ENCODE measurements at places on chromosomes 12 and 14. TPM values are rescaled to one million over a fixed set of nuclear protein-coding genes. Genes with fewer than 3 reads are reported as not detected.

Gene SPX
- 2.1 TPM for total RNA-seq

Gene FRMD6
- total RNA-seq: 110 TPM

Gene TSPAN19
- total RNA-seq: not detected

Gene CLEC7A
- not detected for total RNA-seq

Gene TMPRSS12
- total RNA-seq: not detected

Gene RD3L
- not detected for total RNA-seq

Gene TMTC2
- 2.1 TPM for total RNA-seq

Gene GYS2
- total RNA-seq: not detected

Gene TMEM119
- not detected for total RNA-seq

Gene SAMD15
- total RNA-seq: 0.40 TPM

Gene LHX5
- not detected for total RNA-seq

Gene EXOC5
- total RNA-seq: 42.0 TPM

Gene GLIPR1L1
- total RNA-seq: not detected

Gene GLI1
- 0.51 TPM for total RNA-seq

Gene LTB4R
- 4.0 TPM for total RNA-seq

Gene KRT2
- not detected for total RNA-seq

Gene ATG101
- 71.3 TPM for total RNA-seq

Gene LAG3
- total RNA-seq: not detected

Data from epithelial cell of proximal tubule (primary cell).